ENCODE measurements at places on chromosomes 4 and X.

DNA sequence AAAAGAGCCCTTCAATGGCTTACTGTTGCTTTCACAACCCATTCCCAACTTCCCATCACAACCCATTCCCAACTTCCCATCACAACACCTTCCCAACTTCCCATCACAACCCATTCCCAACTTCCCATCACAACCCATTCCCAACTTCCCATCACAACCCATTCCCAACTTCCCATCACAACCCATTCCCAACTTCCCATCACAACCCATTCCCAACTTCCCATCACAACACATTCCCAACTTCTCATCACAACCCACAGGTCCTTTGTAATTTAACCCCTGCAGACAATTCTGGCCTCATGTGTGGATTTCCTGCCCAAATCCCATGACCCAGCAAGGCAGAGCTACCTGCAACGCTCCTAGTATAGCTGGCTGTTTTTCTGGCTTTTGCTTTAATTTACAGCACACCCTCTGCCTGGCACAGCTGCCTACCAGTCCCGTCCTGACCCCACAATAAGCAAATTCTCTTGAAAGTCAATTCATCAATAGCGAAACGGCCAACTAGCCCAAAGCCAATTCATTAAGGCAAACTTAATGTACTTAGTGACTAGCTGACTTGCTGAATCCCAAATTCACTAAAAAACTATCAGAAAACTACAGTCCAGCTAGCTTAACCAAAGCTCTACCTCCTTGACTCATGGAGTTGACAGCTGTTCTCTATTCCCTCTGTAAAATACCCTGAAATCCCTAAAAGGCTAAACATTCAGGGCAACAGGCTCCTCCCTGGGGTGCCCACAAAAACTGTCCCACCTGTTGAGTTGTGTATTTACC is 75.6 kb downstream of the AFAP1 start:
- DNase-seq = no peak

DNA sequence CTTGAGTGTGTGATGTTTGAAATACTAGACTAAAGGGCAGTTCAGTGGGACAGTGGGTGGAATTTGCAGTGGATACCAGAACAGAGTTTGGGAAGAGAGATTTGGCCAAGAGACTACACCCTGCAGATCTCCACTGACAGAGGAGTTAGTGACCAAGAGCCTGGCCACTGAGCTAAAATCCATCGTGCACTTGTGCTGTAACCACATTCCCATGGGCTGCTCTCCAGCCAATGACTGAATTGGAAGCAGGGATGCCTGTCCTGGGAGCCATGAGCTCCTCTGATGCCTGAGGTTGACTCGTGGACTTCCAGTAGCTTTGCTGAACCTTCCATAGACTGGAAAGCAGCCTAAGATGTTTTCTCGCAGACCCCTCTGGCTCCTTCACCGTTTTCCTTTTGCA is 296.1 kb downstream of the TRIML1 start:
- no peak for DNase-seq

- DNase-seq = peak; percentile 72
Measured at GRCh38 chr4:122010610-122011009, 58.8 kb upstream of the TRPC3 start.

DNA sequence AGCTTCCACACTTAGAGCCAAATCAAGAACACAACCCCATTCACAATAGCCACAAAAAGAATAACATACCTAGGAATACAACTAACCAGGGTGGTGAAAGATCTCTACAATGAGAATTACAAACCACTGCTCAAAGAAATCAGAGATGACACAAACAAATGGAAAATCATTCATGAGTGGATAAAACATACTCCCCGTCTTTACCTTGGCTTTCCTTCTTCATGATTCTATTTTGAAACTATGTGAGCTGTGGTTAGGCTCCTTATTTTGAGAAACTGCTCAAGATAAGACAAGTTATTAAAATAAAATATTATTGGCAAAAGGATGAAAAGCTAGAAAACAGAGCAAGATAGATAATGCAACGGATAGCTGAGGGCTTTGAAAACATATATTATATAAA is 598.1 kb upstream of the FAT1 start:
- DNase-seq = peak; percentile 13

DNA sequence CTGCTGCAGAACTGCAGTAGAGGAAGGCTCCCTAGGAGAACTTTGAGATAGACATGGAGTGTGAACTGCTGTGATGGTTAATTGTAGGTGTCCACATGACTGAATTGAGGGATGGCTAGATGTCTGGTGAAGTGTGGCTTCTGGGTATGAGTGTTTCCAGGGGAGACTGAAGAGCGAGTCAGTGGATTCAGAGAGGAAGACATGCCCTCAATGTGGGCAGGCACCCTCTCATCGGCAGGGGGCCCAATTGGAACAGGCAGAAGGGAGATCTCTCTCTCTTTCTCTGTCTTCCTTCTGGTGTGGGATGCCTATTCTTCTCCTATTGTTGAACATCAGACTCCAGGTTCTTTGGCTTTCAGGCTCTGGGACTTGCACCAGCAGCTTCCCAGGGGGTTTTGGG is 304.7 kb upstream of the GATB start:
- no peak for DNase-seq

DNA sequence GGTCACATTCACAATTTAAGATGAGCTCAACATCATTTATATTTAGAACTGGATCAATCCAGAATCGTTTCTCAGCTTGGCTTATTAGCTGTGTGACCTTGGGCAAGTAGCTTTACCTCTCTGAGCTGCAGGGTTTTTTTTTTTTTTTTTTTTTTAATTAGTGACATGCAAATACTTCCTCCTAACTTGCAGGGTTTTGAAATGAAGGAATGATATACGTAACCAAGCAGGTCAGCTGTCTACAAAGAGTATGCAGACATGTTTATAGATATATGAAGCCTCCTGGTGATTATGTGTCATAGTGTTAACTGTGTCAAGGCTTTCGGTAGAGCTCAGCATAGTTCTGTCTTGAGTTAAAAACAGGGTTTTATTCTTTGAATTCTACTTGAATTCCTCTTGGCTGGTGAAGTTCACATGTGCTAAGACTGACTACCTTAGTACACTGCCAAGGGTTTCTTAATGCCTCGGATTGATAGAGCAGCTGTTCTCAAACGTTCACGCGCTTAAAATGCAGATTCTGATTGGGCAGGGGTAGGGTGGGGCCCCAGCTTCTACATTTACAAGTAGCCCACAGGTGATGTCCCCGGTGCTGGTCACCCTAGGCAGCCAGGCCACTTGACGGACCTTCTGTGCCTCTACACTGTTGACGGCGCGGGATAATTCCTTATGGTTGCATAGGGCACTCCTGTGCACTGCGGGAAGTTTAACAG is 654 bp upstream of the STS start:
- DNase-seq = no peak

- no peak for DNase-seq
Measured at GRCh38 chr4:121597346-121597934, 99.3 kb downstream of the ANXA5 start.

DNA sequence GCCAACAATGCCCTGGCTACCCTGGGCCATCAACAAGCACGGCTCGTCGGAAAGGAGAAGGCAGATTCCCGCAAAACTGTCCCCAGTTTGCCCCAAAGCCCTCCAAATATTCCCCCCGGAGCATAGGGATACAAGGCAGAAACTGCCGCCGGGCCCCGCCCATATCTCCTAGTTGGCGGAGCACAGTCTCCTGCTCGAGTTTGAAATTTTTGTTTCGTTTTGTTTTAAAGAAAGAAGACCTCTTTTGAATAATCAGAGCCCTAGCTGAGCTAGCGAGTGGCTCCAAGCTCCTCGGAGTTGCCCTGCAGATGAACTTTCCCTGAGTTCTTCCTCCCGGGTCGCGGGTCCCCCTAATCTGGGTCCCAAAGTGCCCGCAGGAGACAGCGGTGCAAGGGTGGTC is 138.1 kb upstream of the ZIC3 start:
- DNase-seq = no peak

DNA sequence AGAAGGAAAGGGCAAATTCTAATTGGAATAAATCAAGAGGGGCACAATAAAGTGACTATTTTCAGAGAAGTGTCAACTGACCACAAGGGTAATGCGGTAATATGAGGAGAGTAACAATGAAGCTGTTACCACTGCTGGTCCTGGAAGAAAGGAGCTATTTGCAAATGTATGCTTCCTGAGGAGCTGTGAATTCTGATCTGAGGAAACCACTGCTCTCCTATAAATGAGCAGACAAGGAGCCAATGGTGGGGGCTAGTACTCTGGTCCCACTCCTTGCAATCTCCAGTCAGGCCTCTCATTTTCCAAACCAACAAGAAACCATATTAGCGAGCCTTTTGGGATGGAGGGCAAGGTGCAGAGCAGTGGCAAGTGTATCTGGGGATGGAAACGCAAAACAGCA is 770.2 kb downstream of the FSTL5 start:
- no peak for DNase-seq

- DNase-seq = no peak
Measured at GRCh38 chrX:30876367-30876766, 12.7 kb downstream of the TAB3 start.

- DNase-seq = no peak
Measured at GRCh38 chr4:181271116-181271640, 972.0 kb upstream of the TENM3 start.

DNA sequence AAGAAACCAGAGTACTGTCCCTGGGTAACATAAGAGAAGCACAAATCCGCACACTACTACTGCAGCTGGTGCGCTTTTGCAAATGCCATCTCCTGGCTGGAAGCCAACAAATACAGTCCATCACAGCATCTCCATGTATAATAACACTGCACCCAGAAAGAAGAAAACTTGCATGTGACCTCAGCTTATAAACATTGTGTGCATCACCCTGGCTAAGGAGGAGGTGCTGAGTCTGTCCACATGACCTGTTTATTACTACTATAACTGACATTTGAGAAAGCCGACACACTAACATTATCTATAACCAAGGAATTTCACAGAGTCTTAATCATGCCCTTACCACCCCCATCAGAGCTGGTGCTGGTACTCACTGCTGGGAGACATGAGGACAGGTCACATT is 516.8 kb downstream of the CFAP47 start:
- no peak for DNase-seq

- no peak for DNase-seq
Measured at GRCh38 chrX:29453333-29453732, 762.0 kb upstream of the MAGEB2 start.

DNA sequence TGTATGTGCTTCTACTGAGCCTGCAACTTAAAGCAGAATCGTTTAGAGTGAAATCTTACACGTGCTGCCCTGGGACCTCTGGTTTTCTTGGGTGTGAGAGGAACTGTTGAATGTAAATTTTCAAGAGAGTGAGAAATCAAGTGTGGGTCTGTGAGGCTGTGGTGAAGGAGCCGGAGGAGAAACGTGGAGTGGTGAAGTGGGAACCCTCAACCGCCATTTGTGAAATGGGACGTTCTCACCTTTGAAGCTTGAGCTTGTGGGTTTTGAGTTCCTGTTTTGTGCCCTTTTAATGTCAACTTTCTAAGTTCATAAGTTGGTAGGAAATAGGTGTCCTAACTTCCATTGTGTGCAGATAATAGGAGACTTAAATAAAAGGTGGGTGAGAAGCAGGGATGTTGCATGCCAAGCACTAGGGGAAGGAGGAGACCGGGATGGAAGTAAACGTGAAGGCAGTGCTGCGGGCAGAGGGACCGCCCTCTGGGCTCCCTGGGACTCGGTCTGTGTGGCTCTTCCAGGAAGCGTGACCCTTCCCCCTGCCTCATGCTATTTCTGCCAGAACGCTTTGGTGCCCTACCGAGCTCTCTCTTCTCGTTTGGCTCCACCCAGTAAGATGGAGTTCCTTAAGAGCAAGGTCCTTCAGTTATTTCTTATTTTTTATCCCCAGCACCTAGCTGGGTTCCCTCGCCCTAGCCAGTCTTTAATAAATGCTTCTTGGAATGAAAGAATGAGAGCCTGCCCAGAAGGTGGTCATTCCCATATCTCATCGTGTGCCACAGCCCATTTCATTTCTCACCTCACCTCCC is 56.0 kb downstream of the TMEM131L start:
- DNase-seq = no peak

DNA sequence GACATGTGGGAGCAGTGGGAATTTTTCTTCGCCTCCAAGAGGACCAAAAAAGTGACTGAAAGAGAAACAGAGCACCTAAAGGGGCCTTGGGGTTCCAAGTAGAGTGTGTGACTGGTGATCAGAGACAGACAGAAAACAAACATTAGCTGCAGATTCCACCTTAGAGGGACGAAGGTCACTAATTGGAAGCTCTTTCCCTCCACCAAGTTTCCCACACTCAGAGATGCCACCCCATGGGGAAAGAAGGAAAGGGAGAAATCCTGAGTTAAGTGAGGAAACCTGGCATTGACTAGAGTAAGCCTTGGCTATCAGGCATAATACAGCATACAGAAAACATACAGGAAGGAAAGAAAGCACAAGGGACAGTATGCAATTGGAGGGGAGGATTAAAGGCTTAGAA is 90.9 kb downstream of the HNRNPD start:
- no peak for DNase-seq

DNA sequence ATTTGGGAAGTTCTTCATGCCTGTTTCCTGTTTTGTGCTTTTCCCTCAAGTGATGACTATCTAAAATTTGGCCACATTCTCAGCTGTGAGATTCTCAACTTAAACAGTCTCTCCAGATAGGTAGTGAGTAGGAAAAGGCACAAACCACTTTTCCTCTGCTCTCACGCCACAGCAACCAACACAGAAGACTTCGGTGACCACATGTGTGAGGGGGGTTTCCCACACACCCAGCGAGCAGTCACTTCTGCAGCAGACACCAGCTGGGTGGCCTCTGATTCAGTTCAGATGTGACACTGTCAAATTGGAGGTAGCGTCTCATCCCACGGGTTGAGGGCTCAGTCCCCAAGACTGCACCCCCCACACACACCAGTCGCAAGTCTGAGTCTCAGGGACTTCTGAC is 25.1 kb upstream of the CLDN34 start:
- no peak for DNase-seq

GRCh38 chr4:33626221-33626620 is 2618.1 kb downstream of the ARAP2 start:
- DNase-seq = no peak

DNA sequence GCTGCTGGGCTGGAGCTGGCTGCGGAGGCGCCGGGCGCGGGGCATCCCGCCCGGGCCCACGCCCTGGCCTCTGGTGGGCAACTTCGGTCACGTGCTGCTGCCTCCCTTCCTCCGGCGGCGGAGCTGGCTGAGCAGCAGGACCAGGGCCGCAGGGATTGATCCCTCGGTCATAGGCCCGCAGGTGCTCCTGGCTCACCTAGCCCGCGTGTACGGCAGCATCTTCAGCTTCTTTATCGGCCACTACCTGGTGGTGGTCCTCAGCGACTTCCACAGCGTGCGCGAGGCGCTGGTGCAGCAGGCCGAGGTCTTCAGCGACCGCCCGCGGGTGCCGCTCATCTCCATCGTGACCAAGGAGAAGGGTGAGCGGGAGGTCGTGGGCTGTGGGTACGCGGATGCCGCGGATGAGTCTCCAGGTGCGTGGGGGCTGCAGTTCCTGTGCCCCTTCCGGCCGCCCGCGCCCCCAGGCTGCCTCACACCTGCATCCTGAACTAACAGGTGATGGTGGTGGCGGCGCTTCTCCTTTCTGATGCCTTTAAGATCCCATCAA is 499 bp downstream of the CYP2U1 start:
- no peak for DNase-seq

GRCh38 chr4:114249561-114249960 is 270.1 kb upstream of the ARSJ start:
- DNase-seq = no peak

Measured in EH (cell line).